IgD-negative memory B cell (primary cell): ENCODE measurements at places on chromosomes 4 and X. TPM values are rescaled to one million over a fixed set of nuclear protein-coding genes. Genes with fewer than 3 reads are reported as not detected.

The SERPINA7 gene
- not detected for polyA plus RNA-seq

The GPRASP1 gene
- 2.0 TPM for polyA plus RNA-seq

The PAK3 gene
- 0.19 TPM for polyA plus RNA-seq

The FRMPD3 gene
- polyA plus RNA-seq, result not detected

The TMEM154 gene
- 210 TPM for polyA plus RNA-seq

The SHROOM3 gene
- not detected for polyA plus RNA-seq

The SLIT2 gene
- polyA plus RNA-seq, result not detected

The SUV39H1 gene
- 8.6 TPM for polyA plus RNA-seq

The POLN gene
- polyA plus RNA-seq, result 0.09 TPM

The CCNQ gene
- polyA plus RNA-seq, result 56.1 TPM

The TMSB15A gene
- not detected for polyA plus RNA-seq

The PNMA6F gene
- not detected for polyA plus RNA-seq

The ARHGAP4 gene
- polyA plus RNA-seq, result 123 TPM

The PHEX gene
- 0.11 TPM for polyA plus RNA-seq

The NEK1 gene
- polyA plus RNA-seq, result 8.2 TPM

The RBBP7 gene
- 170 TPM for polyA plus RNA-seq

The TCP11X2 gene
- polyA plus RNA-seq, result not detected

The IL2RG gene
- 754 TPM for polyA plus RNA-seq

The PASD1 gene
- polyA plus RNA-seq, result not detected

The LPAR4 gene
- not detected for polyA plus RNA-seq

The TRPC3 gene
- polyA plus RNA-seq, result not detected

The DCAF12L2 gene
- not detected for polyA plus RNA-seq

The HPGD gene
- 2.3 TPM for polyA plus RNA-seq

The IGSF1 gene
- not detected for polyA plus RNA-seq

The TSPAN6 gene
- 0.19 TPM for polyA plus RNA-seq

The CLDN2 gene
- polyA plus RNA-seq, result not detected

The P2RY10 gene
- polyA plus RNA-seq, result 155 TPM

The NXF2B gene
- polyA plus RNA-seq, result not detected

The PLXNB3 gene
- not detected for polyA plus RNA-seq

The FRMD7 gene
- not detected for polyA plus RNA-seq

The CYLC1 gene
- polyA plus RNA-seq, result not detected

The ESX1 gene
- not detected for polyA plus RNA-seq
